ENCODE measurements at places on chromosomes 3 and 15.

DNA sequence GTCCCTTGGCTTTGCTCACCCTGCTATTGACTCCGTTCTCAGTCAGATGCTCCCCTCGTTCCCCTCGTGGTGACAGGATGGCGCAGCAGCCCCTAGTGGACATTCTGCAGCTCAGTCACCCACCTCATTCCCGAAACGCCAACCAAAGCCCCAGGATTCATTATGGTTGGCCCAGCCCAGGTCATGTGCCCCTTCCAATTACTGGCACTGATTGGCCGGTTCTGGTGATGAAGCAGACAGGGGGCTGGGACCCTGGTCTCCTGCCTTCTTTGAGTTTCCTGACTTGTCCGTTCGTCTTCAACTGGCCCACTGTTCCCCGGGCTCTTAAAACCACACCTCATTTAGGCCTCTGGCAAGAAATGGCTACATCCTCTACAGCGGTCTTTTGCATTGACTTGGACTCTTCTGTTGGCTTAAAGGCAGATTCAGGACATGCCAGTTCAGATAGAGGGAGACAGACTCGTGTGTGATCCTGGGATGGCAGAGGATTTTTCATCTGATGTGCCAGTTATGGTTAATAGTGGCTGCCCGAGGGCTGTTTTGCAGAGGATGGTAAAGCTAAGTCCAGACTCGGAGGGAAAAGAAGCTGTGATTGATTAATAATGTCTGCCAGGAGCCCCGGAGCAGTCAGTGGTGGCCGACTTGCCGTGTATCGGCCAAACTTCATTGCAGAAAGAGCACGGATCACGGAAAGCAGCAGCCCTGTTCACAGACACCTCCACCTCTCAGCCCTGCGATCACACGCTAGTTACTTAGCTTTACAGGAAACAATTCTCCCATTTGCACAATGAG, 37.8 kb downstream of the LSM3 start:
- DNase-seq = peak; percentile 60

DNA sequence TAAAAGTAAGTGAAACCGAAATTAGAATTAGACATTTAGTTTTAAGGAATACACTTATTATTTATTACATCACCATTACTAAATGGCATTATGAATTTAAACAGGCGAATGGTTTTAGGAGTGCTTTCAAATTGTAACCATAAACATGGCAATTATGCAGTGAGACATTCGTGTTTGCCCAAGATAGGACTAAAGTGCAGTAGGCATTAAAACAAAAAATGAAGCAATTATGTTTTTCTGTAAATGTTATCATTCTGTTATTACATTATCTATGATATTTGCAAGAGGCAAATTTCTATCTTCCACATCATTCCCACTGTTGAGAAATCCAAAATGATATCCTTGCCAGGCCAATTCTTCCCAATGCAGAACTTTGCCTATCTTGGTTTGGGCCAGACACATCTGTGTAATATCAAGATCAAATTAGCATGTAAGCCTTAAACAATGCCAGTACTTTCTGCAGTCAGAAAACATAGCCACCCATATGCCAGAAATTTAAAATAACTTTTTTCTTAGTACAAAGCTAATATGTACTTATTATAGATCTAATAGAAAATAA, 156.9 kb downstream of the ATP8B4 start:
- DNase-seq = no peak

DNA sequence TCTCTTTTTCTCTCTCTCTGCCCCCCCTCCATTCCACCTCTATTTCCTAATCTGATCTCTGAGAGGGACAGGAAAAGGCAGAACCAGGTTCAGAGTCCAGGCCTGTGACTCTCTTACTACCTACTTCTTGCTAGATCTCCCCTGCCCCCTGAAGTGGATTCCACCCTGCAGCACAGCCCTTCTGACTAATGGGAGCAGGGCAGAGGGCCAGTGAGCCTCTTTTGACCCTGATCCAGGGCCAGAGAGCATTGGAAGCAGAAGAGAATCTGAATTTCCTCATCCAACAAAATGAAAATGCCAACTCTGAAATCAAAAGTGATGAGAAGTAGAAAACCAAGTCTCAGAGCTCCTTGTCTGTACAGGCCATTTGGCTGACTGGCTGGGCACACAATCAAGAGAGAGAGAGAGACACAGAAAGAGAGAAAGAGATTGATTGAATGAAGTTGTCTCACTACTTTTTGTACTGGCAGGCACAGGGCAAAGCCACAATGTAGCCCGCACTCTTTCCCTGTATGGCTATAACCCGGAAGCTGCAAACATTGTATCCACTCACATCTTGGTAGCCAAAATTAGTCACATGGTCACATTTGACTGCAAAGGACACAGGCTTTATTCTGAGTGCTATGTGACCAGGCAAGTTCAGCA, 31.6 kb upstream of the GLCE start:
- no peak for DNase-seq

DNA sequence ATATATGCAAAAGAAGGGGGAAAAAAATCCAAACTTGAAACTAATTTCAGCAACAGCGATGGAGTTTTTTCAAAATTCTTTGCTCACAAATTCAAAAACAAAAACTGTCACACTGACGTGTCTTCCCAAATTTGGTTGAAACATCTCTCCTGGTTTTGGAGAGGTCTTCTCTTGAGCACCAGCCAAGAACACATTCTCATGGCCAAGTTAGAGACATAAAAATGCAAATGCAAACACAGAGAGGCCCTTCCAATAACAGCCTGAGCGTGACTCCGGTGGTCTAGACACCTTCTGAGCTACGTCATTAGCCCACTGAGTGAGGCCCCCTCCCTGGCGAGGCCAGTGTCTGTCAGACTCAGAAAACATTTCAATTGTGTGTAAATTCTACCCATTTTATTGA, 436.0 kb upstream of the PROK2 start:
- DNase-seq = no peak

GRCh38 chr3:170154569-170155143, 26.9 kb downstream of the PHC3 start:
- no peak for DNase-seq
